ENCODE measurements at places on chromosomes 3 and 15.

- no peak for DNase-seq
These were observed 135.9 kb downstream of the KCNAB1 start for GRCh38 chr3:156256256-156256655.

GRCh38 chr3:188539631-188540194 is 385.8 kb downstream of the LPP start:
- no peak for DNase-seq

GRCh38 chr3:133703915-133704314 is 42.2 kb upstream of the TOPBP1 start:
- no peak for DNase-seq

DNA sequence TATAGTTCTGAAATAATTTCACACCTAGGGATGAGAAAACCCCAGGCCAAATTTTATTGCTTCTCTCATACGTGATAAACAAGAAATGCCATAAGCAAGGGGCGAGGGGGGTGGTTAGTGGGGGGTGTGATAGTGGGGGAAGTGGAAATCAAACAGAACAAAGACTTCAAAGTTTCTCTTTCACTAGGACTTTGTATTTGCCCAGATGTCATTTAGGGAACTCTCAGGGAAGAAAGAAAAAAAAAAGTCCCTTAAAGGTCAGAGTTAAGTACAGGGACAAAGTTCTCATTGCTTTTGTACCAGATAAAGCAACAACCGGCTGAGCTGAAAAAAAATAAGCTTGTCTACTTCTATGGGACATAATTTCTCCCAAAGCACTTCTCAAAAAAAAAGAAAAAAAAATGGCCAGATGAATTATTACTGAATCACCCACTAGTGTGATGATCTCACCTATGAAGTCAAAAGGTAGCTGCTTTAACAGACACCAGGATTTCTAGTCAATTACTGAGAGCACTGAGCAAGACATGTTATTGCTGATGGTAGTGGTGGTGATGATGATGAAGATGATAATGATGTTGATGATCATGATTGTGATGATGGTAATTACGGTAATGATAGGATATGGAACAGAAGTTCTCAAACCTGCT is 56.2 kb downstream of the FHIT start:
- no peak for DNase-seq

- DNase-seq, result no peak
These were observed 3.4 kb upstream of the DOCK3 start for GRCh38 chr3:50671331-50671730.

DNA sequence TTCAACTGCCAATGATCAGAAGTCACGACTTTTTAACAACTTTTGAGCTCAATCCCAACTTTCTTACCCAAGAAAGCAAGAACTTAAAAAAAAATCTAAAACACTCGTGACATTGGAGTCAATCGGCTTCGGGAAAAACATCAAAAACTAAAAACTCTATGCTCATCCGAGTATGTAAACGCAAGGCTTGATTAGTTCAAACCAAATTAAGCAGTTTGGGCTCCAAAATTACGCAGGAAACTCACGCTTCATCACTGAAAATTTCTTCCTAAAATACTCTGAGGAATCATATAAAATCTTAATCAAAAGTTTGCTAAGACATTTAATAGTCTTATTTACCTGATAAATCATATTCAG is 1.6 kb downstream of the TRA2B start:
- DNase-seq, result no peak

Measured in ecto neural progenitor cell (in vitro differentiated cells).